Stimulated activated naive B cell treated with anti-CD40 and anti-IgM and Interleukin-4, amounts not matched to agents 10 μg/mL and 1 μg/mL and 100 μg/mL, for 72 hours (primary cell): ENCODE measurements at places on chromosomes 5 and 9.

DNA sequence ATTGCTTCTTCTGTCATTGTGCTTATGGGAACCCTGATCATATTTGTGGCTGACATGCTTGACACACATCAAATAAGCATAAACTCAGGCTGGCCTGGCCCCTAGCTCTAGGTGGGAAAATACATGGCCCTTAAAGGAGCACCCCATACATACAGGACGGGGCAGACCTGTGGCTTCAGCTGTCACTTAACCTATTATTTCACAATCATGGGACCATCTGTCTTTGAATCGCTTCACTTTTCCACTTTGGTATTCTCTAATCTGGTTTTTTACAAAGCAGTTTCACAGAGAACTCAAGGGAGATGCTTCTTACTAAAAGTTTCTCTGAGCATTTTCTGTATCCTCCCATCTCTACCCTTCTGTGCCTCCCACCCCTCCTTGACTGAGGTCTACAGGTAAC, 34.6 kb upstream of the LRRTM2 start:
- DNase-seq, result no peak

- DNase-seq, result no peak
These were observed 72.5 kb upstream of the SLC1A1 start for GRCh38 chr9:4417578-4418325.

- DNase-seq, result no peak
These were observed 796 bp upstream of the PDLIM7 start for GRCh38 chr5:177498013-177498787.

- no peak for DNase-seq
These were observed 110.9 kb upstream of the SHB start for GRCh38 chr9:38179965-38180364.

DNA sequence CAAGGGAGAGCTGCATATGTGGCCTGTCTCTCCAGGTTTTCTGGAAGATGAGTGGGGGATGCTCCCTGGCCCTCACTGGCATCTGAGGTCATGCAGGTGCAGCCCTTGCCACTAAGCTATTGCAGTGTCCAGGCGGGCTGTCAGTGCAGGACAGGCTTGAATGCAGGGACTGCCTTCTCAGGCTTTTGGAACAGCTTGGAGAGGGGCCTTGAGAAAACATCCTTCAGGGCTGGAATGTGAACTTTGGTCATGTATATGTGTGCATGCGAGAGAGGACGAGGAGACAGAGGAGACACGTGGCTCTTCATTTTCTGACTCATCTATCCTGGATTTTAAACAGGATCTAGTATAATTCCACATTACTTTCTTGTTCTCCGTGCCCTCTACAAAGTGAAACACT, 90.3 kb downstream of the MACROH2A1 start:
- no peak for DNase-seq

DNA sequence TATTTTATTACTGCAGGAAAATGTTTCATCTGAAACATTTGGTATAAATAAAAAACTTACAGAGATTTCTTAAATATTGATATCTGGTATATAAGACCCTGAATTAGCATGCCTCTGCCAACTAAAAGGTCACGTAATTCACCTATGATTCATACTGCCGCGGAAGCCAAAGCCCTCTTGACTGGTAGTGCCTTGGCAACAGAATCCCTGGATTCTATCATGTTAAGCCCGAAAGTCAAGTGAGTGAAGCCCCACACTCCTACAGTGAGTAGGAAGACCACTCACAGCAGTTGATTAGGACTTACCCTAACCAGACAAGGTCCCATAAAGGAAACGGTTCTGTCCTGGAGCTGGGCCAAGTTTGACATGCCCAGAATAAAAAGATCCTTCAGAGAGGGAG, 175.6 kb upstream of the NREP start:
- no peak for DNase-seq

DNA sequence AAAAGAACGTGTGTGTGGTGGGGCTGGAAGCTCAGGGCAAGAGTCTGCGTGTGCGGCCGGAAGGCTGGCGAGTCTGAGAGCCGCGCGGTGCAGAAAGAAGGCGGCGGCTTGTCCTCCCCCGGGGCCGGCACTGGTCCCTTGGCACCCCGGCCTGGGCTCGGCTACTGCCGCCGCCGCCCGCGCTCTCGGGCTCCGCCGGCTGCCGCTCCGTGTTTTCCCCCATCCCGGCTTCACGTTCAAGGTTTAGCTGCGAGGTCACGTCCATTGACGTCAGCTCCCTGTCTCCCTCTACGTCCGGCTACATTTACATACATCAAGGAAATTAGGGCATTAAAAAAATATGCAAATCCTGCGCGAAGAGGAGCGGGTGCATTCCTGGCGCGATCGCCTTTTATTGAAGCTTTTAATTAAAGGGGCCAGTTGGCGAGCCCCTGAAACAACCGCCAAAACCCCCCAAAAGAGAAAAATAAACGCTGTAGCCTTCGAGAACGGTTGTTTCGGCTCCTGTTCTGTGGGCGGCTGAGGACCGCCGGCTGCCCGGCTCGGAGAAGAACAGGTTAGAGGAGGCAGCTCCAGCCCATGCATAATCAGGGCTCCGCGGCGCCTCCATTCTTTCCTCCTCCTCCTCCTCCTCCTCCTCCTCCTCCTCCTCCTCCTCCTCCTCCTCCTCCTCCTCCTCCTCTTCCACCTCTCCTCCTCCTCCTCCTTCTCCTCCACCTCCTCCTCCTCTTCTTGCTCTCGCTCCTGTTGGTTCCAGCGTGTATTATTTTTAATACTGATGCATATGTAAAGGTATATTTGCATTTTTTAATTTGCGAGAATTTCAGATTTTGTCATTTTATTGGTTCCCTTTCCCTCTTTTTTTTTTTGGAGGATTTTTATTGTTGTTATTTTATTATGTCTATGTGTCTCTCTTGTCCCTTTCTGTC, 207.0 kb downstream of the MEF2C start:
- DNase-seq, result no peak

DNA sequence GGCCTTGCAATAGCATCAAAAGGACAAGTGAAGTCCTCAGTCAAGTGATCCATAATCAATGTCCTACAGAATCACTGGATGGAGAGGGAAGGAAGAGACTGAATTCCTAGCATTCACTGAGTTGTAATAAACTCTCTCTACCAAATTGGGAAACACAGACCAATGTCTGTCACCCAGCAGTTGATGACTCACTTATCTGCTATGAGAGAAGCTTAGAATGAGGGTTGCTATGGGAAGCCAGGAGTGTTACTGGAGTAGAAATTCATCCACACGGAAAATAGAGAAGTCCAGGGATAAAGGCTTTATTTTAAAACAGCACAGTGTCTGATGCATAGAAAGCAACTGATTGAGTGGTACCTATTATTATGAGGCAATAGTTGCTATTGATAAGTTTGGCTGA, 407.4 kb downstream of the BRINP1 start:
- no peak for DNase-seq

DNA sequence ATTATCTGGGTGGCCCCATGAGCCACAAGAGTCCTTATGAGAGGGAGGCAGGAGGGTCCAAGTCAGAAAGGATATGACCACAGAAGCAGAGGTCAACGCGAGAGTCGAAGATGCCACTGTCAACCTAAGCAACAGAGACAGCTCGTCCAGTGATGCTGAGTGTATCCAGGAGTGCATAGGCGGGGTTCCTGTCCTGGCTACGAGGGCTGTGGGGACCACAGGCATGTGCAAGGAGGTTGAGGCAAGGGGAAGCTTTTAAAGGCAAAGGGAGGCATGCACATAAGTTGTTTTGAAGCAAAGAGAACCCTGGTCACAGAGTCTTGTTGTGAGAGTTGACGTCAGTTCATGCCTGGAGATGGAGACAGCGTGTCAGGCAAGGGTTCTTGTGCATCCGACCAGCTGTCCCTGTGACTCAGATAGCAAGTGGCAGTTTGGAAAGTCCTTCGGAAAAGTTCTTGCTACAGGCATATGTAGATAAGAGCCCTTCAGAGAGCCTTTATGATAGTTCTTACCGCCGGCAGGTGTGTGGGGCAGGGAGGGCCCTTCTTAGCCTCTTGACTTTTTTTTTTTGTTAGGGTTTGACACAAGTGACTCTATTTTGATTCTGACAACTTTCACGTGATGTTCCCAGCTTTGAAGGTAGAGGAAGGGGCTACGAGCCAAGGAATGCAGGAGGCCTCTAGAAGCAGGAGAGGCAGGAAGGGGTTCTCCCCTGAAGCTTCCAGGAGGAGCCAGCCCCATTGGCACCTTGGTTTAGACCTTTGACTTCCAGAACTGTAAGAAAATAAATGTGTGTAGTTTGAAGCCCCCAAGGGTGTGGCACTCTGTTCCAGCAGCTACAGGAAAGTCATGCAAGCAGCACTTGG, 66.0 kb upstream of the FCN1 start:
- DNase-seq, result no peak

- no peak for DNase-seq
These were observed 102.0 kb upstream of the NFIB start for GRCh38 chr9:14415947-14416346.

DNA sequence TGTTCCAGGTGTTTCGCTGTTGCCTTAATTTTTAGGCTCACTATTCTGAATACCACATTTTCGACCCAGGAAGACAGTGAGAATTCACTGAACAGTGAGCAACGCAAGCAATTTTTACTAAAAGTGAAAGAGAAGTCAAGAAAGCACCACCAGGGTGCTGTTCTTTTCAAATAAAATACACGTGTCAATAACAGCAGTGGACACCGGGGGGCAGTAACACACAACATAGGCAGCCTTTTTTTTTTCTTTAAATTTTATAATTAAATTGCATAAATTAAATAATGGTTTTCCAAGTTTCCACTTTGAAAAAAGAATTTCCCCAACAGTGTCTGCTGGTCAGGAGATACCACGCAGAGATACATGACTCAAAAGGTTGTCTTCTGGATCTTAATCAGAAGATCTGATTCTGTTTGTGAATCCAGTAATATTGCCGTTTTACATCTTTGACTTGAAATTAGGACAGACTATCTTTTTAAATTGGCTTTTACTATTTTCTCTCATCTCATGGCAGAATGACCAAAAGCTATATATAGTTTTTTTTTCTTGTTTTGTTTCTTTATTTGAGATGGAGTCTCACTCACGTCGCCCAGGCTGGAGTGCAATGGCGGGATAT, 47.1 kb upstream of the SH3GL2 start:
- DNase-seq, result no peak

DNA sequence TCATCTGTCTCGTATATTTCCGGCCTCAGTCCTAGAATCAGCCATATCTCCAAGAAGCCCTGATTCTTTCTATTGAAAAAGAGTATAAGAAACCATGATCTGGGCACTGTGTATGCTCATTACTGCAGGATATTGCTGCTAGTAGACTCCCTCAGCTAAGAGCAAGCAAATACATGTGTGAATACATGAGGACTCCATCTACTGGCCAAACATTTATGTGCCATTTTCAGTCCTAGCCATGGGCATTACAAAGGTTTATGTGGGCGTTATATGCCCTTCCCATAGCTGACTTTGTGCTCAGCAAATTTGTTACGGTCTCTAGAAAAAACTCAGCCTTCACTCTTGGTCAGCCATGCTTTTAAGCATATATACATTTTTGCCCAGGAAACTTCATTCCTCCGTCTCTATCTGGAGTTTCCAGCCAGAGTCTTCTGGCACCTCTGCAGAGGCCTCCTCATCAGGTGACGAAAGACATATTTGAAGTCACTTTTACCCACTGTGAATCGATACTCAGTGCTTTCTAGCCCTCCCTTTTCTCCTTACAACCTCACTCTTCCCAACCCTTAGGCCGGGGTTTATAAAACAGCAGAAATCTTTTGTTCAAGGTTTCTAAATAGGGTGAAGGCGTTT, 1495.6 kb upstream of the CDH6 start:
- no peak for DNase-seq

DNA sequence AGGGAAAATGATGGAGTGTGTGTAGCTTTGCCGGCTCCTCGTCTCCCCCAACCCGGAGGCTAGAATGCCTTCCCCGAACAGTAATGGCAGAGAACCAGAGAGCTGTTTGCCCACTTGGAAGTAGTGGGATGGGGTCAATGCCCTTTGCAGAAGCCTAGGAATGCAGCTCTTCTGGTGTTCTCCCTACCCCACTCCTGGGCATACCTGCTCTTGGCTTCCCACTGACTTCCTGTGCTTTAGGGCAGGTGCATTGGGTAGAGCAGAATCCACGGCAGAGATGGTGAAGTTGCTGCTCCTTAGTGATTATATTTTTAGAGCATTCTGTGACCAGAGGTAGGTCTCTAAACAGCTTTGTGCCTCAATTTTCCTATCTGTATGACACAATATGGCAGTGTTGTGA, 134.6 kb downstream of the BOD1 start:
- DNase-seq, result no peak

GRCh38 chr5:851553-851952, 767 bp upstream of the ZDHHC11 start:
- DNase-seq, result no peak

DNA sequence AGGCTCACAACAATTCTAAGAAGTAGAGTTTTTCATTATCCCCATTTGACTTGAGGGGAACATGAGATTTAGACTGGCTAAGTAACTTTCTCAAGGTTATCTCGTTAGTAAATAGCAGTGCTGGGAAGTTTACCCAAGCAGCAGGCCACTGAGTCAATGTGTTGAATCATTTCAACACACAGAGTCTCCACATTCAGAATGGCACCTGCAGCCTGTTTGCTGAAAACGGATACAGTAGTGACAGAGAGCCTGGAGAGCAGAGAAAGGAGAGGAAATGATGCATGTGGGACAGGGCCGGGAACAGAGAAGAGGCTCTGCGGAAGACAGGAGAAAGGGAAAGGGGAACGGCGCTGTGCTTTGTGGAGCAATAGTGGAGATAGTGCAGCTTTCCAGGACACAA, 33.5 kb upstream of the ZSWIM6 start:
- DNase-seq, result no peak

DNA sequence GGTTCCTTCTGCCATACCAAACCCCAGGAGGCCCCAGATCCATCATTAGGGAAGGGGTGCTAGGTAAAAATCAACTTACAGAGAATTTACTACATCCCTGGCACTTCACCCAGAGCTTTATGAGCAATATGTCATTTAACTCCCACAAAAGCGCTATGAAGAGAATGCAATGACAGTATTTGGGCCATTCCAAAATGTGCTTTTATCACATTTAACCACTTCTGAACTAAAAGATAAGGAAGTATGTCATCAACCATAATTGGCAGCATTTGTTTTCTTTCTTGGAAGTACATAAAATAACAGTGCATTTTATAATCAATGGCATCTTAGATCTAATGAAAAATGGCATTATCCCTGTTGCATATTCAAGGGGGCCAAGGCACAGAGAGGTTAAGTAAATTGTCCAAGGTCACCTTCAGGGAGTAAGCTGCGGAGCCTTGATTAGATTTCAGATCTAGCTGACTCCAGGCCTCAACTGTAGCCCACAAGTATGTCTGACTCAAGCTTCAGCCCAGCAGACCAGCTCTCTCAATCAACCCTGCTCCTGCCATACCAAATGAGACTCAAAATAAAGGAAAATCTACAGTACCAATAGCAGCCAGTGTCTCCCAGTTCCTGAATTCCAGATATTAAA, 16.5 kb downstream of the SH3TC2 start:
- DNase-seq, result no peak

- DNase-seq, result no peak
These were observed 28.8 kb downstream of the FOXD1 start for GRCh38 chr5:73419465-73420390.

- no peak for DNase-seq
These were observed 92.2 kb downstream of the MRPL36 start for GRCh38 chr5:1707467-1707866.
